ENCODE measurements at places on chromosomes 11 and 22.

DNA sequence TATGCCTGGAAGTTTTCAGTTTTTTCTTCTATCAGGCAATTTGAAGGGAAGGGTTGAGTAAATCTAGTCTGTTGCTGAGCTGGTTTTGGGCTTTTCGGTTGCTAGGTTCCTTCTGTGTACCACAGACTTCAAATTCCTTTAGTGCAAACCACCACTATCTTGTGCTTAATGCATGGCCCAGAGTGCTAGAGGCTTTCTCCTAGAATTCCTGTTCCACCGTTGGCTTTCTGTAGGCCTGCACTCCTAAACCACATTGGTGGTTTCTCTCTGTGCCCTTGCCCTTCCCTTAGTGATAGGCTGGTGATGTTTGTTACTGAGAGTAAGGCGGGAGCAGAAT lies 47.1 kb upstream of the CTSC start:
- no peak for DNase-seq

DNA sequence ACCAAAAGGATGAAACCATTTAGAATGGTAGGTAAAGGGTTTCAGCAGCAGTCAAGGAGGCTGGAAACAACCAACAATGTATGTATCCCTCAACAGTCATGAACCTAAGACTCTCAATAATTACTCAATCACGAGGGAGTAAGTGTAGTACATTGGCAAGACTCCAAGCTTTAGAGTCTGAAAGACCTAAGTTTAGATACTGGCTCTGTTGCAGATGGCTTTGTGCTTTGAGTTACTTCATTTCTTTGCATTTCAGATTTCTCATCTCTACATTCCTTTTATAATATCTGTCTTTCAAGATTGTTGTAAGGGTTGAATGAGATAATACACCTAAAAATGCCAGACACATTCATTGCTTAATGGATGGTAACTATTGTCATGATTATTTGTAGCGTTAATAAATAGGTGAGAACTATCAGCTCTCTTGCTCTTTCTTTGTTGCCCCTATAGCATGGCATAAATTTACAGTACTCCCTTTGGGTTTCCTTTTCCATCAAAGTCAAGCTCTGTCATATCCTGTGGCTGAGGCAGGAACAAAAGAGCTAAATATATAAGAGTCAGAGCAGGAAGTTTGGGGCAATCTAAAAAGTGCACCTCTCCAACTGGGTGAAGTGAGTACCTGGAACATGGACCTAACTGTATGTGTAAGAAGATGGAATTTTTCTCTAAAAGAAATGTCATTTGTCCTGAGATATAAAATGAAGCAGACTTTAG lies 228.2 kb upstream of the ZC3H12C start:
- DNase-seq = no peak

DNA sequence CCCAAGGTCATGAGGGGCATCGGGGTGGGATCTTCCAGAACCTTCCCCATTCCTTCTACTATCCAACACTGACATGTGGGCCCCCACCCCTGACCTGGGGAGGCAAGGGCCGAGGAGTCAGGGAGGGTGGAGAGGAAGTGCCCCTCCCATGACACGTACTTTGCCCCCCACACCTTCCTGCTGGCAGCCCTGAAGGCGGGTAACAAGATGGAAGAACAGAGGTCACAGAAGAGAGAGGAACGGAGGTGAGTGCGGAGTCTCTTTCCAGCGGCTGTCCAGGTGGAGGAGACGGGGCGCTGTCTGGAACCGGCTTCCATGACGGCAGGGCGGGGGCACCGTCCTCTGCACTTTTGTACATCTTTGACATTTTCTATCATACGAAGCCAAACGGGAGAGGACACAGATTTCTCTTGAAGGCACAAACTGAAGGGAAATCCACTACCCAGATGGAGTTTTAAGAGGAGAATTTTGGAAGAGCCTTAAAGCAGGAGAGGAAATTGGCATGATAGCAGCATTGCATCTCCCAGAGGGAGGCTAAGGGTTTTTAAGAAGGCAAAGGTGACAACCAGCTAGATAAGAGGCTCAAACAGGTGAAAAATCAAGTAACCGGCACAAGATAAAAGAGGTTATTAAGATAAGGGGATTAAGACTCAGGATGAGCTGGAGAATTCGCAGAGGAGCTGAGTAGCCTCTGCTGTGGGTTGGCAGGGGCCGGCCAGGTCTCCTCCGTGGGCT lies 16.7 kb downstream of the OSBPL5 start:
- no peak for DNase-seq

- no peak for DNase-seq
Measured at GRCh38 chr11:10496296-10496936, 41.4 kb downstream of the AMPD3 start.

DNA sequence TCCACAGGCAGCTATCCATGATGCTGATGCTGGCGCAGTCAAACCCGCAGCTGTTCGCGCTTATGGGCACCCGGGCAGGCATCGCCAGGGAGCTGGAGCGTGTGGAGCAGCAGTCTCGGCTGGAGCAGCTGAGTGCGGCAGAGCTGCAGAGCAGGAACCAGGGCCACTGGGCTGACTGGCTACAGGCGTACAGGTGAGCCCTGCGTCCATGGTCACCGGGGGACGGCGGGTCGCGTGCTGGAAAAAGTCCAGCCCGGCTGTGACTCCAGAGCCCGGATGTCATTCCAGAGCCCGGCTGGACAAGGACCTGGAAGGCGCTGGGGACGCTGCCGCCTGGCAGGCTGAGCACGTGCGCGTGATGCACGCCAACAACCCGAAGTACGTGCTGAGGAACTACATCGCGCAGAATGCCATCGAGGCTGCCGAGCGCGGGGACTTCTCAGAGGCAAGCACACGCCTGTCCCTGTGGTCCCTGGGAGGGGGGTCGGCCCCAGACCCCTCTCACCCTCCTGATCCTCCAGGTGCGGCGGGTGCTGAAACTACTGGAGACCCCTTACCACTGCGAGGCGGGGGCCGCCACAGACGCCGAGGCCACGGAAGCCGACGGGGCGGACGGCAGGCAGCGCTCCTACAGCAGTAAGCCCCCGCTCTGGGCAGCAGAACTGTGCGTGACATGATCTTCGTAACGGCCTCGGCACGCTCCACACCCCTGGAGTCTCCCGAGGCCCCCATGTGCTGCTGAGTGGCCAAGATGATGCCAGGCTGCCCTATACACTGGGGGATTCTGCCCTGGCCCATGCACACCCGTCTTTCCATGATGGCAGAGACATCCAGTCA lies 16.1 kb downstream of the SELENOO start:
- no peak for DNase-seq

DNA sequence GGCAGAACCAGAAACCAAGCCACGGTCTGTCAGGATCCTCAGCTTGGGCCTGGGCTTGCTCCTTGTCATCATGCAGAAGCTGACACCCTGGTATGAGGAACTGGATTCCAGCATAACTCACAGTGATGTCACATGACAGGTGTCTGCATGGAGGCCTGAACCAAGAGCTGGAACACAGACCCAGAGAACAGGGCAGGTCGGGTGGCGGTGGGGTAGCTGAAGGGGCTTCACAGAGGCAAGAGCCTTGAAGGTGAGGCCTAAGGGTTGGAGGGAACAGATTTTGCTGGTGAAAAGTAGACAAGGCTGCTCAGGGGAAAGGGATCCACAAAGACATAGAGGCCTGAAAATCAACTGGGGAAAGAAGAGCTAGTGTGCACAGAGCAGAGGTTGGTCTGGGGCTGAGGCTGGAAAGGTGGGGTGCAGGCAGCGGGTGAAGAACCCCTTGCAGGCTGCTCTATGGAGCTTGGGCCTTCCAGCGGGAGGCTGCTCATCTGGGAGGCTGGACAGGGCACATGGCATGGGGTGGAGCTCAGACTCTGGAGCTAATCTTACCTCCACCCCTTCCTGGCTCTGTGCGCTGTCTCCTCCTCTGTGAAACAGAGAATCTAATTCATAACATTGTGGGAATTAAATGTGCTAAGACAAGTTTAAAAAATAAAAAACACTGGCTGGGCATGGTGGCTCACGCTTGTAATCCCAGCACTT lies 18.4 kb upstream of the RPS3 start:
- no peak for DNase-seq

DNA sequence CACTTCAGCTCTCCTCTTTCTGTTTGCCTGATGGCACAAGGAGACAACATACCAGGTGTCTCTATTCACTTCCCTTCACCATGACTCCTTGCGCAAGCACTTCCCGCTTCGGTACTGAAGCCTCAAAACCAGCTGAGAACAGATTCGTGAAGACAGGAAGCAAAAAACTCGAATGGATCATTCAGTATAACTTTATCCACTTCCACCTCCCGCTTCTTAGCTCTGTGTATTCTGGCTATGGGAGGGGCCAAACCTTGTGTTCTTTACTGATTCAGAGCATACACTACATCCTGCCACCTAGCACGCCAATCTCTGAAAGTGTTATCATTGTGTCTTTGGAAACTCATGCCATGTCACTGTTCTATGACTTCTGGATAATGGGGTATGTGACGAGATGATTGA lies 62.2 kb upstream of the ADA2 start:
- no peak for DNase-seq

DNA sequence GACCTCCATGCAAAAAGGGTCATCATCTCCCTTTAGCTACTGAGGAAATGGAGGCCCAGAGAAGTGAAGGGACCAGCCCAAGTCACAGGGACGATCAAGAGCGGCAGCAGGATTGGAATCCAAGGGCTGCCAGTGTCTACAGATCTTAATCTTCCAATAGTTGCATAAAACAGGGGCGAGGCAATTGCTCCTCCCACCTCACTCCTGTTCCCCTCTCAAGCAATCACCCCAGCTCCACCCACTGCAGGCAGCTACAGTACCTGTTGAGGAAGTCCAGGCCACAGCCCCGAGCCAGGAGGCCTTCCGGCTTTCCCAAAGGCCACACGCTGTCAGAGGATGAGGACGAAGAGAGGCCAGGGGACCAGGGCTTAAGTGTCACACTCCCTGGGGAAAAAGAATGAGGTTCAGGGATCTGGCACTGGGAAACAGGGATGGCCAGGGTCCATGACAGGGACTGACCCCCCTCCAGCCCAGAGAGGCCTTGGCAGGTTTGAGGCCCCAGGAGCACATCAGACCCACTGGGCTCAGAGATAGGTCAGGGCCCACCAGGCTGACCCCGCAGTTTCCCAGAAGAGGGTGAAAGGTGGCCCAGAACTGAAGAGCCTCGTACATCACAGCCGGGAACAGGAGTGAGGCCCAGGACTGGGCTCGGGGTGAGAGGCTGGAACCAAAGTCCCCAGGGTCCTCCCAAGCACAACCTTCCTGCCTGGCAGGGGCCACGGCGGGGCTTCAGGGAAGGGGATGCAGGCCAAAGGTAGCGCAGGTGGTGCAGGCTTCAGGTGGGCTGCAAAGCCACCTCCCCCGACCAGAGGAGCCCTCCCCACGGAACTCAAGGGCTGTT lies 16.4 kb upstream of the MFNG start:
- no peak for DNase-seq

GRCh38 chr11:16750417-16750816 lies 12.0 kb downstream of the C11orf58 start:
- DNase-seq = no peak

DNA sequence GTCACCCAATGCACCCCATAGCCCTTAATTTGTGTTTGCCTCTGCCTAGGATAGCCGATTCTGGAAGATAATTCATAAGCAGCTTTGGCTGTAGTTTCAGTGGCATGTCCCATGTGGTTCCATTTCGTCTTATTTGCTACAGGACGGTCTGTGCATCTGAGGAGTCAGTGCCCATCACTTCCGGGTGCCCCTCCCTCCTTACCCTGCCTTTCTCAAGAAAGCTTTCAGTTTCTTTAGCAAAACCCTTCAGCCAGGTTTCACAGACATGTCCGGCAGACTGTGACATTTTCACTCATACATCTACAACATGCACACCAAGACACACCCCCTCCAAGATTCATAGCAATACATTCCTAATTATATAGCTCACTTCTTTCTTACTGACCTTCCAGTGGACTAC lies 14.3 kb downstream of the TP53AIP1 start:
- no peak for DNase-seq

GRCh38 chr11:30216534-30216933 lies 14.3 kb upstream of the FSHB start:
- DNase-seq = no peak

DNA sequence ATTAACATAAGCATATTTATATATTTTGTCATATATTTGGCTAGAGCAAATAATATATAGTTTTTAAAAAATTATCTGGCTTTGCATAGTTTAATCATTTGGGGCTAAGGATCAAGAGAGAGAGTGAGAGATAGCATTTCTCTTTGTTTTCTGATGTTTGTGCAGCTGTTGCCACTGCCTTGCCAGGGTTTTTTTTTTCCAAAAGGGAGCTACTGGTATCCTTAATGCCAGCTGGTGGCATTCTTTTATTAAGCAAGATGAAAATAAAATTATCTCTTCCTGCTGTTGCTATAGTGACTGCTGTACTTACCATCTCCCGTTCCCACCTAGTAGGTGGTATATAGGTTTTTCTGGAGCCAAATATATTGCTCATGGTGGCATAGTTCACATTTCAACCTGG lies 793.3 kb upstream of the ARHGAP42 start:
- DNase-seq = no peak

- no peak for DNase-seq
Measured at GRCh38 chr11:69321877-69322361, 28.0 kb downstream of the MYEOV start.

GRCh38 chr22:47550524-47551430 lies 788.3 kb downstream of the TBC1D22A start:
- no peak for DNase-seq

GRCh38 chr11:70410276-70411205 lies 12.2 kb downstream of the CTTN start:
- no peak for DNase-seq

DNA sequence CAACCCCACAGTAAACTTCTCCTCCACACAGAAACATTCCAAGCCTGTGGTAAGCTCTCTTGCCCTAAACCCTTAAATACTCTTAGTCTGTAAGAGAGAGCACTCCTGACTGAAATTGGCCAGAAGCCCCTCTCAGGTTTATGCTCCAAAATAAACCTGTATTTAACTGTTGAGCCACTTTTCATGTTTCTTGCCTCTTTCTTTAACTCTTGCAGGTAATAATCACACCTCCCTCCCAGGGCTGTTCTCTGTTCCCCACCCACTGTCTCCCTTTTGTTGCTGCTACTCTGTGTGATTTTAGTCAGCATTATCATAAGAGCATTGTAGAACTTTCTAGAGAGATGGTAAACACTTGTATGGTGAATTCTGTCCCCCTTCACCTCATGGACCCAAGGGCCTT lies 2.1 kb upstream of the IFT27 start:
- no peak for DNase-seq

DNA sequence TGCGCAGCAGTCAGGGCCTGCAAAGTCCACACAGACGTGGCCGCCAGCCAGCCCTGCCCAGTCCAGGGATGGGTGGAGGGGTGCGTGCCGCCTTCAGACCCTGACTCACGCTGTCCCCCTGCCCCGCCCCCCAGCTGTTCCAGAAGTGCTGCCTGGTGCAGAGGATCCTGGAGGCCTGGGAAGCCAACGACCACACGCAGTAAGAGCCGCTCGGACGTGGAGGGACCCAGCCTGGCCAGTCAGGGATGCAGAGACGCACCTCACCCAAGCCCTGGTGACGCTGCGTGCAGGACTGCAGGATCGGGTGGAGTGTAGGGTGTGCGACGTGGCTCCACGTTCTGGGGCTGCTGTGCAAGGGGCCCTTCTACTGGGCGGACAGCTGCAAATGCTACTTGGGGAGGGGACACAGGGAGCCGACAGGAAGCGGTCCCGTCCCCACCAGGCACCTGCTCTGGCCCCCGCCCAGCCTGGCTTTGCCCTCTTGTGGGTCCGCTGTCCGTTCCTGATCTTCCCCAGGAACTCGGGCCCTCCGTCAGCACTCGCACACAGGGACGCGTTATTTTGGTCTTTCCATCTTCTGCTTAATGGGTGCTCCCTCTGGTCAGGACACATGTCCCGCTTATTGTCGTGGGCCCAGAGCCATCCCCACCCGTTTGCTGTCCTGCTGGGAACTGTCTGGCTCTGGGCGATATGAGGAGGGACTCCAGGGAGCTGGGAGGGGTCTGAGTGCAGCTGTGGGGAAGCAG lies 42.5 kb downstream of the SBF1 start:
- no peak for DNase-seq

- DNase-seq = no peak
Measured at GRCh38 chr11:7253800-7254199, 2.1 kb downstream of the SYT9 start.
